ENCODE measurements at places on chromosomes 13 and 19. TPM values are rescaled to one million over a fixed set of nuclear protein-coding genes. Genes with fewer than 3 reads are reported as not detected.

The CDC16 gene
- total RNA-seq, result 73.5 TPM

GRCh38 chr13:44768775-44769581 is 192.8 kb upstream of the TSC22D1 start:
- DNase-seq, result peak; percentile 42
- H3K27me3 ChIP-seq, result peaks cover 3% of the 10 kb centered on the region
- H3K27ac ChIP-seq, result peak overlapping the region; percentile 4

DNA sequence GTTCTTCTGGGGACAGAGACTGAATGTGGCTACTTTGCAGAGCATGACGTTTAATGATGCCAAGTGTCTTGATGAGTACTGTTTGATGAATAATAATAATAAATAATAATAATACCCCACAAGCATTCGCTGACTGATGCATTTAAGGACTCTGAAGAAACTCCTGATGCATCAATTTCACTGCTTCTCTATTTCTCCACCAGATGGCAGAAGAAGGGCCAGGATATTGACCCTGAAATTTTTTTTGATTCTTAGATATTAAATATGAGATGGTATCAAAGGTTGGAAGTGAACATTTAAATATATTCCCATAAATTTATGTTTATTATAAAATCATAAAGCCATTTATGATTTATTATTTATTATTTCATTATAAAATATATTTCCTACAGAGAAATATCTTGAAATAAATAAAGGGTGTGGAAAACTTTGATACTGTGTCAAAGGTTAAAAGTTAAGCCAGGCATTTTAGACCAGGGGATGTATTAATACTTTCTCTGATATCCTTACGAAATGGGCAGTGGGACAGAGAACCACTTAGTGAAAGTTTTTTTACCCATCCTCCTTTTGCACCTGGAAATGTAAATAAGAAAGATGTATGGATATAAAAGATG is 170.9 kb downstream of the LACC1 start:
- peaks cover 3% of the 10 kb centered on the region for H3K4me1 ChIP-seq
- DNase-seq, result no peak
- H3K4me3 ChIP-seq, result no peak overlapping the region
- no peak overlapping the region for H3K27ac ChIP-seq
- H3K27me3 ChIP-seq, result peaks cover 60% of the 10 kb centered on the region
- no peaks in the 10 kb centered on the region for H3K36me3 ChIP-seq

- no peaks in the 10 kb centered on the region for H3K36me3 ChIP-seq
- no peak overlapping the region for H3K4me3 ChIP-seq
- DNase-seq, result no peak
Observed at GRCh38 chr13:61215116-61215515, 200.5 kb downstream of the PCDH20 start.

DNA sequence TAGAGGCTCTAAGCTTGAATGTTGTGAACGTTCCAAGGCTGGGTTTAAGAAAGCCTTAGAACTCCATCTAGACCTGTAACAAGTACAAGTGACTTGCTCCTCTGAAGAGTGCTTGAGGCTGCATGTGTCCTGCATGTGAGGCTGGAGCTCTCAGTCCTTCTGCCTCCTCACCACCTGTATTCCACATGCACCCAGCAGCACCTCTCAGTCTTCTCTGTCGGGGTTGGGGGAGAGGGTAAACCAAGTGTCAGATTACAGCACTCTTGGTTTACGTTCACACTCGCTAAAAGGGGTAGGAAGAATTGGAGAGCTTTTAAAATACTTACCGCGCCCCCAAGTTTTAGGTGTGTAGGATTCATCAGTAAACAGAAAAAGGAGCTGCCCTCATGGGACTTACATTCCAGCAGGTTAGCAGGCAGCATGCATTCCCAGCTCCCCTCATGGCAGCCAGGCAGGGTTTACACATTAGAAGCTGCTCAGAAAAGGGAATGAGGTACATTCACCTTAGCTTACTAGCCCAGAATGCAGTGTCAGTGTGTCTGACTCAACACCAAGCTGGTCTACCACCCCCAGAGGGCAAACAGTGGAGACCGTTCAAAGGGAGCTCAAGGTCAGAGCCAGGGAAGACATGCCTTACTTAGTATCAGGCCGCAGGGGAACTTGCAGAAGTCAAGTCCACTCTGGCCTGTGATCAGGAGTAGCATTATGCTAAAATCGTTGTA is 248.1 kb downstream of the PCCA start:
- no peaks in the 10 kb centered on the region for H3K27me3 ChIP-seq
- H3K4me3 ChIP-seq, result no peak overlapping the region
- peaks cover 37% of the 10 kb centered on the region for H3K36me3 ChIP-seq
- H3K4me1 ChIP-seq, result peaks cover 22% of the 10 kb centered on the region
- H3K27ac ChIP-seq, result no peak overlapping the region

The EBI3 gene
- 2.6 TPM for total RNA-seq

DNA sequence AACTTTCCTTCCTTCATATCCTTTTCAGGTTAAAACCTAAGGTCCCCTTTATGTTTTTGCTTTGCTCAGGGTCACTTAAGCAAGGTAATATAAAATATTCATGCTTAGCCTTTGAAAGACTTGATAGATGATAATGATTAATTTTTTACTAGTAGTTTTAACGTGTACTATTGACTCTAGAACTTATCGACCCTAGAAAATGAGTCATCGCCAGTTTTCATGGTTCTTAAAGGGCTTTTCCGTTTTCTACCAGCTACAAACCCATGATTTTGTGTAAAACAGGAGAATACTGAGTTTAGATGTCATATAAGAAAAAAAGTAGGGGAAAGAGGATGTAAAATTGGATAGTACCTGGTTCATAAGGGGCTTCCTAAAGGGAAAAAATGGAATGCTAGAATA is 75.7 kb downstream of the DHRS12 start:
- H3K4me1 ChIP-seq, result peaks cover 8% of the 10 kb centered on the region
- H3K27ac ChIP-seq, result no peak overlapping the region
- H3K27me3 ChIP-seq, result no peaks in the 10 kb centered on the region
- no peak overlapping the region for H3K4me3 ChIP-seq

DNA sequence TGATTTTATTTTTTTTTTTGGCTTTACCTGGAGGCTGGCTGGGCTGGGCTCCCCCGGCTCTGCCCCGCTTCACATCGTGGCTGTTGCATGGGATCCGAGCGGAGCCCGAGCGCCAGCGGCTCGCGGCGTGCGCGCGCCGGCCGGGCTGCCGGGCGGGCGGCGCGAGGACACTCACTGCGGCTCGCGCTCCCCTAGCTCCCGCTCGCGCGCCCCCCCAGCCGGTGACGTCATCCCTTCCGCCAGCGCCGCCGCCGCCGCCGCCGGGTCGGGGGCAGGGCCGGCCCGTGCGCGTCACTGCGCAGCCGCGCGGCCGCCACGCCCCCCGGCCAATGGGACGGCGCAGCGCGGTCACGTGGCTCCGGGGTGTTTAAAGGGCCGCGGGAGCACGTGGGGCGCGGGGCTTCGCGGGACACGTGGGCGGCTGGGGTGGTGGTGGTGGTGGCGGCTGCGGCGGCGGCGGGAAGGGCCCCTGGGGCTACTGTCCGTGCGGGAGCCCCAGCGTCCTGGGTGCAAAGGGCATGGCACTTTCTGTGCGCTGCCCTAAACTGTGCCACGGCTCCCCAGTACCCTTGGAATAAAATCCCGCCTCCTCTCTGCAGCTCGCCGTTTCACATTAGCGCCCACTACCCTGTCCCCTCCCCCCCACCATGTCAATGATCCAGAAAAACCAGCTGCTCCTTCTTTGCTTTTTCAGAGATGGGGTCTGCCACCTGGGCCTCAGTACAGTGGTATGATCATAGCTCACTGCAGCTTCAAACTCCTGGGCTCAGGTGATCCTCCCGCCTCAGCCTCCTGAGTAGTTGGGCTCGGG is at the start of gene PTPRS:
Gene PTPRS (minus strand): TSS at position 176 of the 811 bp plus-strand sequence. CDS start 54,672 bp downstream, outside the sequence.
- DNase-seq, result peak; percentile 66
- no peak within 1 kb of the TSS for H3K4me3 ChIP-seq
- H3K36me3 ChIP-seq, result peaks cover 1% of the 10 kb centered on the region
- H3K27ac ChIP-seq, result peak within 1 kb of the TSS; percentile 19

DNA sequence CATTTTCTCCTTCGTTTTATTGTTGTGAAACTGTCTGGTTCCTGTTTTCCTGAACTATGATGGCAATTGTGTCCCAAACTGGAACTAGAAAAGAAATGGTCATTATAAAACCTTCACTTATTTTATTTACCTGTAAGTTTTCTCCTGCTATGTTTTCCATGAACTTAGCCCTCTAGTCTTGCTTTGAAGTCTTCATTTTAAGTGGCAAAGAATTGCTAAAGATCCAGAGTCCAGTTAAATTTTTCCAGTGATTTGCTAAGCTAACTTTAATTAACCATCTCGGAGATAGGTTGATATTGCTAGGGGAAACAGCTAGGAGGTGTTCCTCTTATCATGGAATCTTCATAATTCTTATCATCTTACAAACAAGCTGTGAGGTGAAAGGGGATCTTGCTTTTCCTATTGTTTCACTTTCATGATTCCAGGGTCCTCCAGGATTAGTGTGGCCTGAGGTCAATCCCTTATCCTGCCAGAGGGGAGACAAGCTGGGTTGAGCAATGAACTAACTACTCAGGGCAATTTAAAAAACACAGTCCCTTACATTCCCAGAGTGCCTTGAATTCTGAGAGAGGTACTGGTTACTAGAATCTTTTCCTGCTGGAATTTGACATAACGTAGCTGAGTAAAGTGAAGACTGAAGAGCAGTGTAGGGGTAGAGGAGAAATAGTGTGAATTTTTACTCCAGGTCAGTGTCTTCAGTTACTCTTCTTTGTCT is 112.5 kb downstream of the ESD start:
- no peaks in the 10 kb centered on the region for H3K27me3 ChIP-seq
- H3K27ac ChIP-seq, result no peak overlapping the region
- peaks cover 31% of the 10 kb centered on the region for H3K4me1 ChIP-seq
- no peak overlapping the region for H3K4me3 ChIP-seq

The PEAK3 gene
- not detected for total RNA-seq

DNA sequence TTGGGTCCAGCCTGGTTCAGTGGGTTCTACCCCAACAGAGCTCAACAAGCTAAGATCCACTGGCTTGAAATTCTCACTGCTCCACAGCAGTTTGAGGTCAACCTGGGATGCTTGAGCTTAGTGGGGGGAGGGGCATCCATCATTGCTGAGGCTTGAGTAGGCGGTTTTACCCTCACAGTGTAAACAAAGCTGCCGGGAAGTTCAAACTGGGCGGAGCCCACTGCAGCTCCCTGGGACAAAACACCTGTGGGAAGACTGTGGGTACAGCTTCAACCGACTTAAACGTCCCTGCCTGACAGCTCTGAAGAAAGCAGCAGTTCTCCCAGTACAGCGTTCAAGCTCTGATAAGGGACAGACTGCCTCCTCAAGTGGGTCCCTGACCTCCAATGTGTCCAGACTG is 1161.9 kb downstream of the UQCRFS1 start:
- H3K27me3 ChIP-seq, result no peaks in the 10 kb centered on the region
- no peaks in the 10 kb centered on the region for H3K36me3 ChIP-seq
- DNase-seq, result no peak
- no peak overlapping the region for H3K27ac ChIP-seq

DNA sequence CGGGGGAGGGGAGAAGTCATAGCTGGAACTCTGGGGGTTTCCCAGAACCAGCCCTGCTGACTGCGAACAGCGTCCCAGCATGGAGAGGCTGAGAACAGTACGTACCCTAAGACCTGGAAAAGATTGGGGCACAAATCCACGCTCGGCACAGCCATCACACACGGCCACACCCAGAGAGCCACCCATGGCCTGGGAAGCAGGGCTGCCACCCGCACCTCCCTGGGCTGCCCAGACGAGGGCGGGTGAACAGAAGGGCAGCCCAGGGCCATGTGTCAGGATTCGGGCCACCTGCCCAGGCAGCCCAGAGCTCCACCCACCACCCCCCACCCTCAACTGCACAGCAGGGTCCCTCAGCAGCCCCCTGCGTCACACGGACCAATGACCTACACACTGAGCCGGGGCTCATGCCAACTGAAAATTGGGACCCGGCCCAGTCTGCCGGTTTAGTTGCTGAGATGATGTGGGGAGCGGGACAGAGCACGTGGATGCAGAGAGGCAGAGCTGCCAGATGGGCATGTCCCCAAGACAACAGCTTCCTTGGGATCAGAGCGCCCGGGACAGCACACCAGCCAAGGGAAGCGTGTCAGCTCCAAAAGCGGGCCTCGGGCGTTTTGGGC is 8.5 kb downstream of the UBXN6 start:
- no peak overlapping the region for H3K27ac ChIP-seq
- H3K27me3 ChIP-seq, result no peaks in the 10 kb centered on the region
- no peak overlapping the region for H3K4me3 ChIP-seq
- no peak for DNase-seq

The TEX26 gene
- not detected for total RNA-seq

DNA sequence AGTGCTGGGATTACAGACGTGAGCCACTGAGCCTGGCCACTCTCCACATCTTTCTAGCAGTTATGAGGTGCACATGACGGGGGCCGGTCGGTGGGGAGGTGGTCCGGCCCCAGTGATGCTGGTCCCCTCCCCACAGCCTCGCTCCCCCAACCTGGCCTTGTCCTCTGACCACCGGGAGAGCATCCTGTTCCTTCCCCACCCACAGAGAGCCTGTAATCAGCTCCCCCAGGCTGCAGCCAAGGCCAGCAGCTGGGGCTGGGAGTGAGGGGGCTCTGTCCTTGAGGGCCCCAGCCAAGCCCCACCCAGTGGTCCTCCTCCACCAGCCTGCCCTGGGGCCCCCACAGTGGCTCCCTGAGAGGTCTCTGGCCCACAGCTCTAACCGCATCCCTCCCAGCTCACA is 3.0 kb upstream of the INSL3 start:
- H3K27me3 ChIP-seq, result no peaks in the 10 kb centered on the region
- H3K36me3 ChIP-seq, result peaks cover 25% of the 10 kb centered on the region
- H3K4me1 ChIP-seq, result no peaks in the 10 kb centered on the region
- no peak overlapping the region for H3K4me3 ChIP-seq
- DNase-seq, result no peak
- no peak overlapping the region for H3K27ac ChIP-seq

The SMIM44 gene
- not detected for total RNA-seq

DNA sequence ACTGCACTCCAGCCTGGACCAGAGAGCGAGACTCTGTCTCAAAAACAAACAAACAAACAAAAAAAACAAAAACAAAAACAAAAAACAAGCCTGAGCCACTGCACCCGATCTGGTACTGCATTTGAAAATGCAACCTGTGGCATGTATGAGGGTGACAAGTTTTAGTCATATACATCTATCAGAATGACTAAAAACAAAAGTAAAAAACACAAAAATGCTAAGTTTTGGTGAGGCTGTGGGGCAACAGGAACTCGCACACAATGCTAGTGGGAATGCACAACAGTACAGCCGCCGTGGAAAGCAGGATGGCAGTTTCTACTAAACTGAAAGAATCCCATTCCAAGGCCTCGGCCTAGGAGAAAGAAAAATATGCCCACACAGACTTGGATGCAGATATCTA is 7.8 kb downstream of the EBPL start:
- H3K36me3 ChIP-seq, result peaks cover 16% of the 10 kb centered on the region
- H3K27me3 ChIP-seq, result no peaks in the 10 kb centered on the region
- H3K4me3 ChIP-seq, result peak overlapping the region; percentile 14
- DNase-seq, result peak; percentile 51
- peaks cover 33% of the 10 kb centered on the region for H3K4me1 ChIP-seq

The CAMSAP3 gene
- 0.30 TPM for total RNA-seq

The ZNF112 gene
- not detected for total RNA-seq

The SOHLH2 gene
- total RNA-seq, result not detected

GRCh38 chr19:40147693-40148347 is 43.4 kb upstream of the MAP3K10 start:
- DNase-seq, result peak; percentile 39
- peak overlapping the region; percentile 29 for H3K27ac ChIP-seq
- H3K27me3 ChIP-seq, result no peaks in the 10 kb centered on the region
- peaks cover 36% of the 10 kb centered on the region for H3K4me1 ChIP-seq
- no peaks in the 10 kb centered on the region for H3K36me3 ChIP-seq

The PSG11 gene
- not detected for total RNA-seq

Measured in activated CD8-positive, alpha-beta memory T cell treated with anti-CD3 and anti-CD28 coated beads, Interleukin-2, amount 10 ng/mL, durations not matched to agents 7 days and 5 days (primary cell).